ENCODE measurements at places on chromosomes 2 and 18. TPM values are rescaled to one million over a fixed set of nuclear protein-coding genes. Genes with fewer than 3 reads are reported as not detected.

GRCh38 chr18:36608107-36608506, 220.7 kb downstream of the TPGS2 start:
- DNase-seq: no peak

- no peak for DNase-seq
These were observed 139.9 kb upstream of the PIEZO2 start for GRCh38 chr18:11289248-11289647.

GRCh38 chr18:48819781-48820482, 130.8 kb downstream of the SMAD7 start:
- DNase-seq: no peak

GRCh38 chr2:233147136-233147828, 87.1 kb downstream of the INPP5D start:
- DNase-seq: no peak

GRCh38 chr2:207363761-207364290, 165.9 kb upstream of the CREB1 start:
- peak; percentile 60 for DNase-seq

- no peak for DNase-seq
These were observed 49.1 kb downstream of the POMC start for GRCh38 chr2:25119263-25119662.

GRCh38 chr2:68765739-68766375, 31.2 kb downstream of the ARHGAP25 start:
- no peak for DNase-seq

- no peak for DNase-seq
These were observed 26.5 kb downstream of the FIGN start for GRCh38 chr2:163709270-163709669.

GRCh38 chr18:44672506-44672905, 8.2 kb upstream of the SETBP1 start:
- DNase-seq: no peak

DNA sequence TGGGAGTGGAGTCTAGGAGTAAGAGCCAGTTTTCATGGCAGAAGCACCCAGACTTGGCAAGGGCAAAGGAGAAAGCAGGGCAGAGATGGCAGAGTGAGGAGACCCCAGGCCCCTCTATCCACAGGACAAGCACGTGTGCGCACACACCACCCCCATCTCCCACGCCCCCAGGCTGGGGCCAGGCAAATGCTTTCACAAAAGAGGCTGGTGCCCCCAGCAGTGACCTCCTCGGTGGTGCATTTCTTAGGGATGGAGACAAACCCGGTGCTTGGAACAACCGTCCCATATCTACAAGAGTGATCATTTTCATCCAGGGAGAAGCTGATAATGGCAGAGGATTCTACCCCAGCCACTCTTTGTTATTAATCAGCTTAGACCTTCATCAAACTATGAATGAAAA, 62.0 kb downstream of the KCNF1 start:
- DNase-seq: no peak

DNA sequence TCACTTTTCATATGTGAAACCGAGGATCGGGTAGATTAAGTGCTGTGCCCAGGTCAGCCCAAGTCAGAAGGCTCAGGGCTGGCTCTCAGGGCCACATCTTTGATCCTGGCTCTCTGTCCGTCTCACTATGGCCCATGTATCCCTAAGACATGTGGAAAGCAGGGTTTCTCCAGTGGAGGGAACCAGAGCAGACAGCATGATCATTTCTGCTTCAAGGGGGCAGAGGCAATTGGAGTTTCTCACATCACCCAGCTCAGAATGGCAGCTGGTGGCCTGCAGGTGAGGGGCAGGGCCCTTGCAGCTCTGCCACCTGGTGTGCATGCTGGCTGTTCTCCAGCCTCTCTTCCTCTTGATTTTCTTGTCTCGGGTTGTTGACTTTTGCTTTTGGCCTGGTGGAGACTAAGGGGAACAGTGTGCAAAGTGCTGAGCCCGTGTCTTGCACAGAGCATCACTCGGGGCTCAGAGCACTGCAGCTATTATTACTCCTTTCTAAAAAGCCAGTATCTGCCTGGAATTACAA, 27.0 kb downstream of the LDLRAD4 start:
- no peak for DNase-seq

- no peak for DNase-seq
These were observed 498.7 kb downstream of the BCL11A start for GRCh38 chr2:60054571-60055340.

GRCh38 chr18:61980355-61980754, 87.5 kb upstream of the RNF152 start:
- no peak for DNase-seq

GRCh38 chr2:232794981-232795380, 18.6 kb upstream of the KCNJ13 start:
- DNase-seq: no peak

- no peak for DNase-seq
These were observed 118.5 kb downstream of the ACKR3 start for GRCh38 chr2:236688157-236688556.

- DNase-seq: no peak
These were observed 11.6 kb downstream of the HNRNPLL start for GRCh38 chr2:38591152-38591551.

DNA sequence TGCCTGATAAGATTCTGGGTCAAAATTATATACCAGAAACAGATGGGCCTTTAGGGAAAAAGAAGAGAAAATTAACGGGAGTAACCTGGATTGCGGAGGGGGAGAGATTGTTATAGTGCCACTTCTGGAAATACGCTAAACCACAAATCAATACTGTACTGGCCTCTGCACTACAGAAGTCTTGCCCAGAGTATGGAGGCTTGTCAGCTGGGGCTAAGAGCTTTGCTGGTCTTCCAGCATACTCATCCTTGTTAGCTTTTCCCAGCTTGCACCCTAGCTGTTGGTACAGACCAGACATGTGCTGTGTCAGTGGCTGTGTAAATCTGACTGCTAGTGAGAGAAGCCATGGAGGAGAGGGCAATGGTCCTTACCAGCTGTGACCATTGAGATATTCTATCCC, 8.9 kb downstream of the AGBL5 start:
- no peak for DNase-seq

DNA sequence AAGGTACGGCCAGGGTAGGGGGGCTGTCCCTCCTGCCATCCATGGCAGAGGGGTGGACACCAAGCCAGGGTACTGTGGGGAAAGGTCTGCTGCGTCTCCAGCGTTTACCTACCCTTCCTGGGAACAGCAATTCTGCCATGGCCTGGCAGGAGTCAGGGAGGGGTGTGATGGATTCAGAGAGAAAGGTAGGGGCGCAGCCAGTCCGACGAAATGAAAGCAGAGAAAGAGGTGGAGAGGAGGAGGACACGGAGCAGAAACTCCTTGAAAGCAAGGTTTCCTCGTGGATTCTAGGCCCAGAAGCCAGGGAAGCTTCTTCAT, 182.9 kb downstream of the ZFP36L2 start:
- no peak for DNase-seq

The SLC16A14 gene
- 26.7 TPM for total RNA-seq

The ABCG8 gene
- total RNA-seq: 0.33 TPM

The TMEM169 gene
- total RNA-seq: 7.7 TPM

The ADD2 gene
- total RNA-seq: 22.7 TPM

The STRN gene
- 48.7 TPM for total RNA-seq

The CKAP2L gene
- 7.9 TPM for total RNA-seq

The NTSR2 gene
- 0.55 TPM for total RNA-seq

The BCL2L11 gene
- total RNA-seq: 9.7 TPM

The KIF1A gene
- total RNA-seq: 125 TPM

The STAT1 gene
- total RNA-seq: 44.1 TPM

The DNAJC27 gene
- total RNA-seq: 22.0 TPM

The RFX8 gene
- 0.66 TPM for total RNA-seq

The SLC9A2 gene
- total RNA-seq: 1.0 TPM

Data from spinal cord (tissue), 10 donors.